Stimulated activated CD4-positive, alpha-beta T cell treated with anti-CD3 and anti-CD28 coated beads, Interleukin-1b, Interleukin-23, amount 100 ng/mL, for 24 hours (primary cell): ENCODE measurements at places on chromosomes 2 and 18.

DNA sequence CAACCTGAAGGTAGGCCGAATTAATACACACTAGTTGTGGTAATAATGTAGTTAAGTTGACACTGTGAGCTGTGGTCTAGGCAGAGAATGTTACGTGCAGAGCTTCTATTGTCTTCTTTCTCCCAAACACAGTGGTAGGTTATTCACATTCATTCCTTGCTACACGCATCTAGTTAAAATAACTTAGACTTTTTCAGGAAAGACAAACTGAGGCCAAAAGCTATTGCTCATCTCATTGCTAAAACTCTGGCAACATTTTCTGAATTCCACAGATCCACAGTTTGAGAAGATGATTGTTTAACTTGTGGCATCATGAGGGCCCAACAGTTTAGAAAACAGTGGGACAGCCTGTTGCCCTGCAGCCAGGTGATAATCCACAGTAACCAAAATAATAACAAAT, 850.4 kb upstream of the FSHR start:
- no peak for DNase-seq

GRCh38 chr2:183610724-183611123, 486.5 kb downstream of the NUP35 start:
- no peak for DNase-seq

- DNase-seq, result no peak
These were observed 96.3 kb downstream of the FAM210A start for GRCh38 chr18:13629841-13630715.

GRCh38 chr18:76564117-76564516, 69.1 kb upstream of the ZNF516 start:
- DNase-seq, result no peak

- DNase-seq, result no peak
These were observed 582 bp upstream of the RAB31 start for GRCh38 chr18:9707381-9708056.
